ENCODE measurements at places on chromosomes 13 and 19. TPM values are rescaled to one million over a fixed set of nuclear protein-coding genes. Genes with fewer than 3 reads are reported as not detected.

GRCh38 chr13:21897161-21897560 is 226.3 kb downstream of the FGF9 start:
- DNase-seq, result no peak

GRCh38 chr13:47687577-47687976 is 313.5 kb downstream of the SUCLA2 start:
- no peak for DNase-seq

DNA sequence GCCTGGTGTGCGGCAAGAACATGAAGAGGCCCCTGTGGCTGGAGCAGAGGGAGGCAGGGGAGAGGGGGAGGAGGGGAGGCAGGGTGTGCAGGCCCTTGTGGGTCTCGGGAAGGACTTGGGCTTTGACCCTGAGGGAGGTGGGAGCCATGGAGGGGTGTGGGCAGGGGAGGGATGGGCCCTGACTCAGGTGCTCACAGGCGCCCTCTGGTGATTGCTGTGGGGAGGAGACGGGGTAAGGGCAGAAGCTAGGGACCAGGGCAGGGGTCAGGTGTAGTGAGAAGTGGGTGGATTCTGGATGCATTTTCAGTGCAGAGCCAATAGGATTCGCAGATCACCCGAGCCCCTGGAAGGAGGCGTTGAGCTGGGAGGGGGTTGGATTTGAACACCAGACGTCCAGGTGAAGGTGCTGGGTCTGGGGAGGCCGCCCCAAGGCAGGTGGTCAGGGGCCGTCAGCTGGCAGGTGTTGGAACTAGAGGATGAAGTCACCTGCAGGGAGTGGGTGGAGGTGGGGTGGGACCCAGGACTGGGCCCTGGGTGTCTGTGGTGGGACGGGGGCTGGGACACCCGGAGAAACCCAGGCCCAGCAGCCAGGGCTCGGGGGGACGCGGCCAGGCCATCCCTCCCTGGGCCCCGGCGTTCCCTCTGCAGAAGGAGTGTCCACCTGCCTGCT is 185.4 kb downstream of the KDM4B start:
- DNase-seq, result peak; percentile 51

- DNase-seq, result no peak
These were observed 17.8 kb downstream of the SULT2B1 start for GRCh38 chr19:48569814-48570213.

GRCh38 chr13:50577806-50578205 is 265.7 kb downstream of the DLEU7 start:
- DNase-seq, result no peak

GRCh38 chr19:46608178-46608577 is 7.0 kb downstream of the CALM3 start:
- DNase-seq, result no peak

GRCh38 chr13:43831088-43831487 is 44.3 kb upstream of the ENOX1 start:
- no peak for DNase-seq

- no peak for DNase-seq
These were observed 30.2 kb downstream of the PDCD5 start for GRCh38 chr19:32611161-32611560.

DNA sequence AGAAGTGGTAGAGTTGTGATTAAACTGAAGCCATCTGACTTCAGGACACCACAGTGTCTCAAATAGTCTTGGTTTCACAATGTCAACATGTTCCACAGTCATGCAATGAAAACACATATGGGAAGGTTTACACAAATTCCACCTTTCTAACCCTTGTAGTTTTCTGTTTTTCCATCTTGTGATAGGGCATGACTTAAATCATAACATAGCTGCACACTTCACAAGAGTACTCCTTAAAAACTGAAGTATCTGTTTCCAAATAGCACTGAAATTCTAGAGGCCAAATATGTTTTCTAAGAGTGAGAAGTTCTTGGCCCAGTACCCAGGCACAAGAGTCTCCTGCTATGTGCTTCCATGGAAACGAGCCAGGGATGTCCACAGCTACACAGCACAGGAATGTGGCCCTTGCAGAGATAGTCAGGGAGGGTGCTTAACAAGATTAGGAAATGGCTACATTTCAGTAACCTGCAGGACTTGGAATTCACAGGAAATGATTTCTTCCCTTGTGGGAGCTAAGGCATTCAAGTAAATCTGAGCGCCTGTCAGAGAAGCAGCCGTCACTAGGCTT is 269.1 kb downstream of the NDFIP2 start:
- no peak for DNase-seq

DNA sequence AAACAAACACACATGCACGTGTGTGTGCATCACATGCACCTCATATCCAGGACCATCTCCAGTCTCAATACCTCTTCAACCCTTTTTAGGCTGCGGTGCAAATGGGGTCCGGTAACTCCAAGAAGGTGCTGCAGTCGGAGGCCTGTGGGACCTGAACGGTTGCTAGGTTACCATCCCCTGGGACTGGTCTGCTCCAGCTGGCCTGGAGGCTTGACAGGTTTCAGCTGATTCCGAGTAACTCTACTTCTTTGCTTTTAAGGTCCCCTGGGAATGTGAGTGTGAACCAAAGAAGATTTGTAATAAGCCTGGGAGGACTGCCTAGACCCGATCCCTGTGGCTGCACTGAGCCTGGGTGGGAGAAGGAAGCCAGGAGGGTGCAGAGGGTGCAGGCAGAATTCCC is 117.5 kb downstream of the CCNA1 start:
- no peak for DNase-seq

DNA sequence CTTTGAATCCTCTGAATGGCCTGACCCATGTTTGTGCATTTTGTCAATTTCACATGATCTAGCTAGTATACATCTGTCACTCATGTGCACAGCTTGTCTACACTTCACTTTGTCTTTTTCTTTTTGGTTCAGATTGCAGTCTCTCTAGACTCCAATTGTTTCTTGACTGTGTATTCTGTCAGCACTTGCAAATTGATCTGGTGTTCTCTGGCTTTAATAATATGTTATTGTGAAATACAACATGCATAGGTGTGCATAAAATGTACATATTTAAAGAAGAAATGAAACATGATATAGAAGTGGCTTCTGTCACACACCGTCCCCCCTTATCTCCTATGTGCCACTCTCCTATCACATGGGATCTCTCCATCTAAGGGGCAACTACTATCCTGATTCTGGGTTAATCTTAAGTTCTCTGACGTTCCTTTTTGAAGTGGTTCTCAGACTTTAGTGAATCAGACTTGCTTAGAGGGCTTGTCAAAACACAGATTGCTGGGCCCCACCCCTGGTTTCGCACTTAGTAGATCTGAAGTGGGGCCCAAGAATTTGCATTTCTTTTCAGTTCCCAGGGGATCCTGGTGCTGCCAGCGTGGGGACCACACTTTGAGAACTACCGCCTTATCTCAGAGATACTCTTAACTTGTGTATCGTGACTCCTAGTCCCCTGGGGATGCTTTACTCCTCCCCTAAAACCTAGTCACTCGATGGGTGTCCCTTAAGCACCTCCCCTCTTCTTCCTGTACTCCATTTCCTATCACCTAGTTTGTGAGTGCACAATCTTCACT is 5.8 kb downstream of the KRTDAP start:
- no peak for DNase-seq

DNA sequence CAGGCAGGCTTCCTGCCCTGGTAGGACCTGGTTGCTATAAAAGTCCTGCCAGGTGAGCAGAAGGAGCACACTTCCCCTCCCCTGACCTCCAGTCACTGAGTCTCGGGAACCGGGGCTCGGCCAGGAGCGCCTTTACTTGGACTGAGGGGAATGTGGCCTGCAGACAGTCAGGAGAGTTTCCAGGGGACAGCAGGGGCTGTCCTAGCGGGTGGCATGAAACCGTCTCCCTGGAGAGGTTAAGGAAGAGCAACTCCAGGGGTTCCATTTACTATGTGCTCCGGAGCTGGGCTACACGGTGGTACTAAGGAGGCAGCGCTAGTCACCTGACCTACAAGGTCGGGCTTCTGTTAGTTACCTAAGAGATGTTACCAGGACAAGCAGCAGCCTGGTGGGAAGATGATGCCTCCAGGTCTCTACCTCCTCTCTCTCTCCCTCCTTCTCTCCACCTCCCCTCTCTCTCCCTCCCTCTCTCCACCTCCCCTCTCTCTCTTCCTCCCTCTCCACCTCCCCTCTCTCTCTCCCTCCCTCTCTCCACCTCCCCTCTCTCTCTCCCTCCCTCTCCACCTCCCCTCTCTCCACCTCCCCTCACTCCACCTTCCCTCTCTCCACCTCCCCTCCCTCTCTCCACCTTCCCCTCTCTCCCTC is 4.1 kb upstream of the CNOT3 start:
- DNase-seq, result no peak

- DNase-seq, result no peak
These were observed 61.5 kb downstream of the DGKH start for GRCh38 chr13:42109957-42110356.

- DNase-seq, result no peak
These were observed 4.3 kb upstream of the ZNF610 start for GRCh38 chr19:52331757-52332156.

DNA sequence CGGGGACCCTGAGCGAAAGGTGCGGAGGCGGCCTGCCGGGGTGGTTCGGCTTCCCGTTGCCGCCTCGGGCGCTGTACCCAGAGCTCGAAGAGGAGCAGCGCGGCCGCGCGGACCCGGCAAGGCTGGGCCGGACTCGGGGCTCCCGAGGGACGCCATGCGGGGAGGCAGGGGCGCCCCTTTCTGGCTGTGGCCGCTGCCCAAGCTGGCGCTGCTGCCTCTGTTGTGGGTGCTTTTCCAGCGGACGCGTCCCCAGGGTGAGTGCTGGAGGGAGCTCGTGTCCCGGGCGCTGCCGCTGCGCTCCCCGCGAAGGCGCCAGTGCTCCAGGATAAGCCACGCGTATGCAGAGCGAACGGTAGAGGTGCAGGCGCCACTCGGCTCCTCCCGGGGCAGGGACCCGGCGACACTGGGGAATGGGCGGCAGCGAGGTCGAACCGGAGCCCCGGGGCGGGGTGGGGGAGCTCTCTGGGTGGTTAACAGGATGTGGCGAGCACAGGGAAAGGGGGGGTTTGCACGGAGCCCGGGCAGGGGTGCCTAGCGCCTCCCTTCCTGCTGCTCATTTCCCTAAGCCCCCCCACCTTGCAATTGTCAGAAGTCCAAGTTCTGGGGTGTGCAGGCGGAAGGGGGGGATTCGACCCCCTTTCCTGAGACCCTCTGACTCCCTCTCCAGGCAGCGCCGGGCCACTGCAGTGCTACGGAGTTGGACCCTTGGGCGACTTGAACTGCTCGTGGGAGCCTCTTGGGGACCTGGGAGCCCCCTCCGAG is at the start of gene IL27RA:
Gene IL27RA, plus strand, starts transcription at position 44 of the 762 bp plus-strand sequence. Its CDS starts 111 bp downstream, at position 155.
- peak; percentile 66 for DNase-seq

GRCh38 chr19:48862827-48863226 is 5.6 kb downstream of the PLEKHA4 start:
- DNase-seq, result no peak

- DNase-seq, result no peak
These were observed 2.3 kb downstream of the CEBPG start for GRCh38 chr19:33375837-33376159.

DNA sequence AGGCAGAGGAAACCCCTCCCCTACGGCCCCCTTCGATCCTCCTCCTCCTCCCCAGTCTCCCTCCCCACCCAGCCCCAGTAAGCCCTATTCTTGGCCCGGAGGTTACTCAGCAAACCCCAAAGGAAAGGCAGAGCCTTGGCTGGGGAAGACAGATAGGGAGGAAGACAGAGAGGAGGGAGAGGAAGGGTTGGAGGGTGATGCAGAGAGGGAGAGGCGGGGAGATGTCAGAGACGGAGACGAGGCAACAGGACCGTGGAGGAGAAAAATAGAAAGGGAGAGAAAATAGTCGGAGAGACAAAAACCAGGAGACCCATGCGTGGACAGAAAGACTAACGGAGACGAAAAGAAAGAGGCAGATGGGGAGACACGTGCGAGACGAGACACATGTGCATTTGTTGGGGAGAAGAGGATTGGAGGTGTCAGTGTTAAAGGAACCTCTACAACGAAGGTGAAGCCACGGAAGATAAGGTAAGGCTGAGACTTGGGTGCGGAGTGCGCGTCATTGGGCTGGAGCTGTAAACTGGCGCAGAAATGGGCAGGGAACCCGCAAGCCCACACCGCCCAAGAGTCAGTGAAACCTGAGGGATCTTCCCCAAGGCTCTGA is 2.9 kb downstream of the TGFB1 start:
- no peak for DNase-seq

GRCh38 chr19:3397266-3398022 is 31.1 kb downstream of the NFIC start:
- DNase-seq, result no peak

GRCh38 chr13:23811366-23812062 is 77.7 kb downstream of the MIPEP start:
- no peak for DNase-seq

GRCh38 chr13:111893071-111893606 is 173.8 kb upstream of the SOX1 start:
- DNase-seq, result no peak

GRCh38 chr19:10818301-10819123 is 17.5 kb downstream of the TMED1 start:
- no peak for DNase-seq

DNA sequence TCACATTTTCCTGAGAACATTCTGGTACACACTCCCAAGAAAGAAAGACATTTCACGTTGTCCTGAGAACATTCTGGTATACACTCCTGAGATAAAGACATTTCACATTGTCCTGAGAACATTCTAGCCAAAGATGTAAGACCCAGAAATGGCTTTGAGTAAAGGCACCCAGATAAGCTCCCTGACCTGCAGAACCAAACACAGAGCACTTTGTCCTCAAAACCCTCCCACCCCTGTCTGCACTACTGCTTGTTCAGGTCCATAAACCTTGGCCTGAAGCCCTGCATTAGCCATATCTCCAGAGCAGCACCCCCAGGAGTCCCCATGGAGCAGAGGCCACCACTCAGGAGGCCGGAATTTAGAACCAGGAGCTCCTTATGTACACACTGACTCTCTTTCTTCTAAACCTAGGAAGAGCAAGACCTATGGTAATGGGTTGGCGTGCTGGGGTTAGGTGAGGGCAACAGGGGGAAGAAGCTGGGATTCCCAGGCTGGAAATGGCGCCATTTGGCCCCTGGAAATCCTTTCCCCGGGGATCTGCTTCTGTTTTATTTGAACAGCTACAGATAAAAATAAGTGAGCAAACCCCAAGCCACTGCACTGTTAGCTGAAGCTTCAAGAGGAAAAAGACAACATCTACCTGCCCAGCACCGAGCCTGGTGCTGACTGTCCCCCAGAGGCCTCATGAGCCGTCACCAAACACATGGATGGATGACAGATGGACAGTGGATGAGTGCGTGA is 13.7 kb downstream of the GAS6 start:
- DNase-seq, result no peak

DLEU7 gene
- total RNA-seq, result not detected

MYADM gene
- total RNA-seq, result 12.0 TPM

FPR1 gene
- not detected for total RNA-seq

ZSCAN22 gene
- 4.3 TPM for total RNA-seq

ZNF90 gene
- total RNA-seq, result 3.6 TPM

KLK4 gene
- total RNA-seq, result not detected

TNFSF9 gene
- total RNA-seq, result 3.8 TPM

KLC3 gene
- not detected for total RNA-seq

SYNE4 gene
- 0.92 TPM for total RNA-seq

ZNF446 gene
- total RNA-seq, result 6.4 TPM

Data from activated T-cell treated with anti-CD3 and anti-CD28 coated beads, Interleukin-2, amount 50 U/mL, for 4 hours (primary cell).